ENCODE measurements at places on chromosomes 11 and 22. TPM values are rescaled to one million over a fixed set of nuclear protein-coding genes. Genes with fewer than 3 reads are reported as not detected.

Gene BTBD18
- total RNA-seq: not detected

Gene NTM
- not detected for total RNA-seq

Gene TIRAP
- total RNA-seq: 17.0 TPM

Gene KCNC1
- total RNA-seq: not detected

Gene SAA1
- not detected for total RNA-seq

Gene RAG2
- total RNA-seq: not detected

Gene ANO3
- not detected for total RNA-seq

Gene CLDN5
- total RNA-seq: 3.8 TPM

Gene USP47
- total RNA-seq: 42.9 TPM

Gene PATE1
- not detected for total RNA-seq

Gene SMTNL1
- not detected for total RNA-seq

Gene EHF
- total RNA-seq: not detected

Gene IGLL1
- not detected for total RNA-seq

Gene PPP6R2
- 60.8 TPM for total RNA-seq

Gene PRR33
- not detected for total RNA-seq

Gene PLEKHB1
- total RNA-seq: 4.7 TPM

Gene TSPAN18
- 44.9 TPM for total RNA-seq
